Nephron progenitor cell (in vitro differentiated cells): ENCODE measurements at places on chromosomes 2 and 18.

DNA sequence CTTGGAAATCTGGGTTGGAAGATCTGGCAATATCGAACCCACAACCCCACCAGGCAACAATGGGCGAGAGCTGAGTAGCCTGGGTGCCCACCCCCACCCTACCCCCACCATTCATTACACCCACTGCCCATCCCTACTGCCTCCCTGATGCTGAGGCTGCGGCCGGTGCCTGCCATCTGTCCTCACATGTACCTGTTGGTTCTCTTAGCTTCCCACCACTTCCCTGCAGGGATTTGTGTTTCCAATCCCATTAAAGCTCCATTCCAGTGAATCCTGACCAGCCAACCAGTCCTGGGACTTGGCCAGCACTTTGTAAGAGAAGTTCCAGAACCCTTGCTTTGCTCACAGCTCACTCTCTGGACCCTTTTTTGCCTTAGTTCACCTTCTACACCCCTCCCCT lies 163.0 kb upstream of the SH3BP4 start:
- DNase-seq = no peak

- peak; percentile 35 for DNase-seq
Measured at GRCh38 chr2:210224591-210224940, 681 bp downstream of the ACADL start.

DNA sequence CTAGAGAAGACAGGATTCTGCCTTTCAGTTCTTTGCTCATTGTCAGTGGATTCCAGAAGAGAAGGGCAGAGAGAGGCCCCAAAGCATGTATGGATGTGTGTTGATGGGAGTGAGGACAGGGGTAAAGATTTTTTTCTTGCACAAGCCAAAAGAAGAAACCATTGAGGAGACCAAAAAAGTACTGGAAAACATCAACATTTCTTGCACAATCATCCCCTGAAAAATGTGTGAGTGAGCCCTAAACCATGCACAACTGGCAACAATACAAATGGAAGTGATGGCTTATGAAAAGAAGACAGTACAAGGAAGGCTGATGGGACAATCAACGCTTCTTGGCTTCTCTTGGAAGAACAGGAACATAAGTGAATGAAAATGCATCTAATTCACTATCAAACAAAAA lies 5.6 kb upstream of the SMAD7 start:
- no peak for DNase-seq

GRCh38 chr2:151611351-151611750 lies 122.9 kb downstream of the NEB start:
- no peak for DNase-seq

GRCh38 chr18:24877546-24877945 lies 417.1 kb downstream of the HRH4 start:
- DNase-seq = no peak

- no peak for DNase-seq
Measured at GRCh38 chr2:183248866-183249567, 124.8 kb downstream of the NUP35 start.

DNA sequence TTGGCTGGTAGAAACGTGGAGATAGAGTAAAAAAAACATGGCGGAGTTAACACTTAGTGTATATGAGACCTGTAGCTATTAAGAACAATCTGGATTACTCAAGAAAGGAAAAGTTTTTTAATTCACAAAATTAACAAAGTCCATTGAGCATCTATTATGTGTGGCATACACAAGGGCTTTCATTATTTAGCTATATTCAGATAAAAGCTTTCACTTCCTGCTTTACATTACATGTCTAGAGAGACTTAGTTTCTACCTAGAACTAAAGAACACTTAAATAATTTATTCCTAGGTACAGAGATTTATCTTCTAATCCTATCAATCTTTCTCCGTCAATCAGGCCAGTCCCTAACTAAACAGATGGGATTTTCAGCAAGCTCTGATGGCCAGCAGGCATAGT lies 196.0 kb upstream of the SLC39A10 start:
- no peak for DNase-seq

- DNase-seq = no peak
Measured at GRCh38 chr18:10872304-10872703, 277.1 kb downstream of the PIEZO2 start.

- DNase-seq = peak; percentile 51
Measured at GRCh38 chr2:88159955-88160415, 10.2 kb upstream of the THNSL2 start.

DNA sequence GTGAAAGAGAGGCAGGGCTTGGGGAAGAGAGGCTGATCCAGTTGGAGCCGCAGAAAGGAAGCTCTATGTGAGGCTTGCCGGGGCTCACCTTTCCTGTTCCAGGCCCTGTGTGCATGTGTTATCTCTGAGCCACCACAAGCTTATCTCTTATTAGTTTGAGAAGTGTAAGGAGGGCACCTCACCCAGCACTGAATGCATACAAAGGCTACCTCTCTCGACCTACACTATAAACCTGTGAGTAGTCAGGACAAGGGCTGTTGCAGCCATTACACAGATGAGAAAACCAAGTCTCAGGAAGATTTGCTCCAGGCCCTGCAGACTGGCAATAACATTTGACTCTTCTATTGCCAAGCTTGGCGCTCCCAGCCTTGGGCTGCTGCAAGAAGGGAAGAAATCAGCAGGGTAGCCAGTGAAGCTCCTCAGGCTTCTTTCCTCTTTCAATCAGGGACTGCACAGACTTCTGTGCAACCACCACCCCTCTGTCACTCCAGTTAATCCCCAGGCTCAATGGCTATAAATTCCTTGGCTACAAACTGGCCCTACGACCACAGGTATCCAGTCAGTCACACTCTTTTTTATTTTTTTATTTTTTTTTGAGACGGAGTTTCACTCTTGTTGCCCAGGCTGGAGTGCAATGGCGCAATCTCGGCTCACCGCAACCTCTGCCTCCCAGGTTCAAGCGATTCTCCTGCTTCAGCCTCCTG lies 73.8 kb downstream of the CLHC1 start:
- DNase-seq = no peak

DNA sequence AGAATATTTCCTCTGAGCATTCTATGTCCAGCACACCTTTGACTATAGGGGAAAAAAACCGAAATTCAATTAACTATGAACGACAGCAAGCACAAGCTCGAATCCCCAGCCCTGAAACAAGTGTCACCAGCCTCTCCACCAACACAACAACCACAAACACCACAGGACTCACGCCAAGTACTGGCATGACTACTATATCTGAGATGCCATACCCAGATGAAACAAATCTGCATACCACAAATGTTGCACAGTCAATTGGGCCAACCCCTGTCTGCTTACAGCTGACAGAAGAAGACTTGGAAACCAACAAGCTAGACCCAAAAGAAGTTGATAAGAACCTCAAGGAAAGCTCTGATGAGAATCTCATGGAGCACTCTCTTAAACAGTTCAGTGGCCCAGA lies 79.4 kb upstream of the FAM117B start:
- no peak for DNase-seq

DNA sequence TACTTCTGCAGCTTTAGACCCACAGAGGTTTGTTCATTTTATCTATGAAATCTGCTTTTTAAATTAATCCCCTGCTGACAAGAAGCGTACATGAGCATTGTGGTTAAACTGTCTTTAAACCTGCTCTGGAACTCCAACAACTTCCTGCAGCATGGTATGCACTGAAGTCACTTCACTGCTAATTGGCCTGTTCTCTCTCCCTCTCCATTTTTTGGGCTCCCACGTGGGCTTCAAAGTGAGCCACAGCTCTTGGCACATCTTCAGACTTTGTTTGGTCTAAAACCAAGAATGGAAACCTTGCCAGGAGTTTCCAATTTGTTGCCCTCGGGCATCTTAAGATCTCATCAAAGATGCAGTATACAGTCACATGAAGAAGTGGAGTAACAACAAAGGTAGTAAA lies 311.4 kb downstream of the LRRTM1 start:
- no peak for DNase-seq

- no peak for DNase-seq
Measured at GRCh38 chr2:228731517-228731916, 539.6 kb downstream of the PID1 start.

DNA sequence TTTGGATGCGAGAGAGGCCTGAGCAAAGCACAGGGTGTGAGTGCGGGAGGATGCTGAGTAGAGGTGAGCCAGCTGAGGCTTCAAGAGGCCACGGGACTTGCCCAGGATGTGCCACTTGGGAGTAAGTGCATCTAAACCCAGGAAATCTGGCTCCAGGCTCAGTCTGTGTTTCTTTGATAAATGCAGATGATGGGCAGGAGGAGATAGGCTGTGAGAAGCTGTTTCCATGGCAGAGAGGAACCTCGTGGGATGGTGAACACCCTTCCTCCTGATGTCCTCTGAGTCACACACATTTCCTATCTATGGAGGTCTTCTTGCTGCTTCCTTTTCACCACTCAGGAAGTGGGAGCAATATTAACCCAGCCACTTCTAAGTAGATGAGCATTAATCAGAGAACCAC lies 38.4 kb upstream of the CELF4 start:
- DNase-seq = no peak

DNA sequence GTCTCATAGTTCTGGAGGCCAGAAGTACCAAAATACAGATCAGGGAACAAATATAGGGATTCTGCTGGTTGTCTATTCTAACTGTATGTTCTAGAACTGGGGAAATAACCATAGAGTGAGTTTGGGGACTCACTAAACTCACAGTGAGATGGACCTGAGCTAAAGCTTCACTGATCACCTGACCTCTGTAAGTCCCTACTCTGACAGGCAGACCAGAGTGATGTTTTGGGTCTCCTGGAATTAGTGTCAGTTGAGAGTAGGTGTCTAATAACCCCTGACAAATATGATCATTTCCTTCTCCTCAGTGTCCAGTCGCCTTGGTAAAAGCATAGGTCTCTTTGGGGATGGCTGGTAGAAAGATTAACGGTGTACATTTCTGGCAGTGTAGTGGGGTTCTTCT lies 14.2 kb downstream of the PIKFYVE start:
- DNase-seq = no peak

- peak; percentile 86 for DNase-seq
Measured at GRCh38 chr2:96174251-96175144, 29.3 kb upstream of the DUSP2 start.

DNA sequence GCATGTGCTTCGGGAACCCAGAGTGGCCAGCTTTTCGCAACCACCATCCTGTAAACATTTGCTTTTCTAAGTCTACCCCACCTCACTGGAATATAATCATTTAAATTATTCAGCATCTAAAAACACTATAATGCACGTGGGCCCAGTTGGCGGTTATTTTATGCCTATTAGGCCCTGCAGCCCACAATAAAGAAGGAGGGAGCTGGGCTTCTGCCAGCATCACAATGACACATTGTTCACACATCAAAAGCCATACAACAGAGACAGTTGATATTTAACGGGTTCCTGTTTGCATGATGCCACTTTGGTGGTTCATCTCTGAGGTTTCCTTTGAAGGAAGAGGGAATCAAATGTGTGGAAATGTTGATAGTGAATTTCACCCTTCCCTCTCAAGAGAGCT lies 916.0 kb upstream of the CELF4 start:
- DNase-seq = no peak

- DNase-seq = no peak
Measured at GRCh38 chr2:64021578-64021977, 2.4 kb upstream of the VPS54 start.

- peak; percentile 33 for DNase-seq
Measured at GRCh38 chr2:222477962-222478608, 53.7 kb downstream of the SGPP2 start.

- no peak for DNase-seq
Measured at GRCh38 chr2:138023298-138023697, 59.0 kb downstream of the HNMT start.

- no peak for DNase-seq
Measured at GRCh38 chr2:128446874-128447537, 128.3 kb upstream of the HS6ST1 start.

- no peak for DNase-seq
Measured at GRCh38 chr2:67836866-67837265, 225.9 kb downstream of the C1D start.

GRCh38 chr2:130864830-130865800 lies 28.4 kb downstream of the ARHGEF4 start:
- DNase-seq = no peak

DNA sequence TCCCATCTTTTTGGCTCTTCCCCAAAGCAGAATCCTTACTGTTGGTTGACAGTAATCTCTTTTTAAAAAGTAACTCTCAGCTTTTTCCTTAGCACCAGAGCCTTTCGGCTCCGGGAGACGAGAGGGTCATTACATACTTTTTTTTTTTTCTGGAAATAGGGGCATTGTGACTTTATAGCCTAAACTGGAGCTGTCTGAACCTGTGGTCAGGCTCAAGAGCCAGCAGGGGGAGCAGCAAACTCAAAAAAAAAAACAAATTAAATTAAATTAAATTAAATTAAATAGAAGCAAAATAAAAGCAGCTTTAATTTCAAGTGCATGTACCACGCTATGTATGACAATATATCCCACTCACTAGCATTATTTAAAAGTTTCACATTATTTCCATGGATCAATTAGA lies 156.6 kb downstream of the DTNA start:
- DNase-seq = no peak

GRCh38 chr2:172416447-172417058 lies 10.8 kb upstream of the ITGA6 start:
- DNase-seq = no peak

DNA sequence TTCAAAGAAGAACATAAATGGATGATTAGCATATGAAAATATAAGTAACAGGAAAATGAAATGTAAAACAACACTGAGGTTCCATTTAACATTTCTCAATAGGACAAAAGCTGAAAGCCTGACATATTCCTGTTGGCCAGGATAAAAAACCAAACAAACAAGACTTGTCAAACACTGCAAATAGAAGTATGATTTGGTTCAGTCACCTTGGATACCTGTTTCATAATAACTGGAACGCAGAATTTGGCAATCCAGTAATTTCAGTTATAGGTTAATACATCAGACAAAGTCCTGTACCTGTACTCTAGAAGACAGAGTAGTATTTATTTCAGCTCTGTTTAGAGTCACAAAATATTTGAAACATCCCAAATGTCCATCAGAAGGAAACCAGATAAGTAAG lies 16.5 kb upstream of the EVA1A start:
- no peak for DNase-seq
